ENCODE measurements at places on chromosomes 2 and 18.

DNA sequence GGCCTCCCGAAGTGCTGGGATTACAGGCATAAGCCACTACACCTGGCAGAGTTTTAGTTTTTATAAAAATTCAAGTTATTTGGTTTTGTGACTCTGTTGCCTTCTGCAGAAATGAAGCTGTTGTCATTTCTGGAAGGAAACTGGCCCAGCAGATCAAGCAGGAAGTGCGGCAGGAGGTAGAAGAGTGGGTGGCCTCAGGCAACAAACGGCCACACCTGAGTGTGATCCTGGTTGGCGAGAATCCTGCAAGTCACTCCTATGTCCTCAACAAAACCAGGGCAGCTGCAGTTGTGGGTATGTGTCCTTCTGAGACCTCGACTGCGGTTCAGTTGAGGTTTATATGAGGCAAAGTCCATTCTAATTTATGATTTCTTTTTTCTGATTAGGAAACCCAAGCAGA lies 7.2 kb downstream of the MTHFD2 start:
- no peak for DNase-seq

GRCh38 chr2:196291873-196292800 lies 120.8 kb upstream of the STK17B start:
- DNase-seq, result no peak

DNA sequence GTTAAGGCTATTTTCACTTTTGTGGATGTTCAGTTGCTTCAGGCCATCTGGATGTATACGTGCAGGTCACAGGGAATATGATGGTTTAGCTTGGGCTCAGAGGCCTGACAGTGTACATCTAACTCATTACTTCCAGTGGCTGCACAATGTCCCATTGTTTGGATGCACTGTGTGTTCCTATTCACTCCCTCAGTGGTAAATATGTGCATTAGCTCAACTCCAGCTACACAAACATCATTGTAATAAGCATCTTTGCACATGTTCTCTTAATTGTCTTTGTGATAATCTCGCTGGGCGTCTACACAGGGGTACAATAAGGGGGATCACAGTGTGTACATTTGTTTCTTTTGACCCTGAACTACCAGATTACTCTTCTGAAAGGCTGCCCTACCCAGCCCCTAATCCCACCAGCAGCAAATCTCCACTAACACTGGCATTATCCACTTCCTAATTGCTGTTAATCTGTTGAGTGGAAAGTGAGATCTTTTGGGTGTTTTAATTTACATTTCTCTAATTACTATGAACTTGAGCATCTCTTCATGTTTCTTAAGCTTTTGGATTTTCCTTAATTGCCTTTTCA lies 56.1 kb upstream of the POLE4 start:
- DNase-seq, result no peak

- DNase-seq, result no peak
These were observed 121.9 kb downstream of the SMAD7 start for GRCh38 chr18:48828691-48829442.

- DNase-seq, result peak; percentile 52
These were observed 30.0 kb downstream of the THNSL2 start for GRCh38 chr2:88199912-88200682.

GRCh38 chr2:26595146-26595545 lies 46.0 kb downstream of the CIB4 start:
- no peak for DNase-seq

GRCh38 chr2:70870790-70871189 lies 35.2 kb upstream of the CD207 start:
- no peak for DNase-seq

DNA sequence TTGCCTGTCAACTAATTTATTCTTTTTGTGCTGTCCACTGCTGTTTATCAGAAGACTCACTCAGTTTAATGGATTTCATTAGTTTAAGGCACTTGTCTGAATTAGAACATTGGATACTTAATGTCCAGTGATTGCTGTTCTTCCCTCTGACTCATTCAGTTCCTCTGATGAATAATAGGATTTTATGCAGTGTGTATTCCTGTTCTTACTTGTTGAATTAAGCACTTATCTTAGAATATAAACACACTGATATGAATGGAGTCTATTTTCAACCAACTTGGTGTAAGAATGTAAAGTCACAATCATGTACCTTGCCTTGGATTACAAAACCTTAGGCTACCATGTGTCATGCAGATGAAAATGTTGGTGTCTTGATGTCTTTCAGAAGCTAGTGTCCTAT lies 87.0 kb upstream of the PROKR1 start:
- no peak for DNase-seq

GRCh38 chr2:141317986-141318385 lies 812.8 kb downstream of the LRP1B start:
- DNase-seq, result no peak

DNA sequence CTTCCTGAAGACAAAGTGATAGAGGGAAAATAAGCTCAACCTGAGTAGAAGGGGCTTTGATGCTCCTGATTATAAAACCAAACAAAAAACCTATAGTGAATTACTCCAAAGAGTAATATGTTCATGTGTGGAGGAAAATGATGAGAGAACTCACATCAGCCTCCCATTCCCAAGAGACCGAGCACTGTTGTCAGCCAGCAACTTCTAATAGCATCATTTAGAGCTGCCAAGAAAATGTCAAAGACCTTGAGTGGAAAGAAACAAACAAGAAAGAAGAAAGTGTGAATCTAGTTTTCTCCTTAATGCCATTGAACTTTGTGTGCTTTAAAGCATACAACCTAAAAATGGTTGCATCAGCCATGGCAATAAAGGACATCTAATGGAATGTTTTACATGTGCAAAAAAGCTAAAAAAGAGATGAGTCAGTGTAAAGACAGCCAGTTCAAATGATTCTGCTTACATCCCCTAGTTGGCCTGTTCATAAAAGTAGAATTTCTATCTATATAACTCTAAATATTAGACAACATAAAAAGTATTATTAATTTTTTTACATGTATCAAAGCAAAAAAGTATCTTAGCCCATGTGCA lies 1066.2 kb downstream of the TDRD15 start:
- DNase-seq, result no peak

- no peak for DNase-seq
These were observed 54.5 kb downstream of the ACSL3 start for GRCh38 chr2:222915092-222915957.

GRCh38 chr2:16962505-16962904 lies 296.9 kb upstream of the CYRIA start:
- no peak for DNase-seq
